ENCODE measurements at places on chromosomes 7 and 10.

DNA sequence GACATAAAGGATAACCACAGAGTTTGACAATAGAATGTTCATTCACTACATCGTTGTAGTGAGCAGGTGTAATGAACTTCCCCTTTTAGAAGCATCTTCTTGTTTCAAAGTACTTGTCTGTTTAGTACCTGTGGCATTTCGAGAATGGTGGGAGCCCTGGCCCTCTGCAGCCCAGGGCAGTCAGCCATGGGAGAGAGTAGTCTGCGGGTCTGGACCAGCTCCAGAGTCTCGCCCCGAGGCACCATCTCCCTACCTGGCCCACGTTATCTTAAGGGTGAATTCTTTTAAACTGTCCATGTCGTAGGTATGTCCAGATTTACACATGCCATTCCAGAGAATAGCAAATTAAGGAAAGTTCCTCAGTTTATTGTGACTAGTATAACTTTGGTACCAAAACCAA lies 99.7 kb downstream of the BMPR1A start:
- DNase-seq = no peak

- DNase-seq = no peak
Measured at GRCh38 chr10:99536338-99537085, 3.8 kb downstream of the NKX2-3 start.

GRCh38 chr10:61975391-61975932 lies 74.0 kb downstream of the ARID5B start:
- DNase-seq = no peak

DNA sequence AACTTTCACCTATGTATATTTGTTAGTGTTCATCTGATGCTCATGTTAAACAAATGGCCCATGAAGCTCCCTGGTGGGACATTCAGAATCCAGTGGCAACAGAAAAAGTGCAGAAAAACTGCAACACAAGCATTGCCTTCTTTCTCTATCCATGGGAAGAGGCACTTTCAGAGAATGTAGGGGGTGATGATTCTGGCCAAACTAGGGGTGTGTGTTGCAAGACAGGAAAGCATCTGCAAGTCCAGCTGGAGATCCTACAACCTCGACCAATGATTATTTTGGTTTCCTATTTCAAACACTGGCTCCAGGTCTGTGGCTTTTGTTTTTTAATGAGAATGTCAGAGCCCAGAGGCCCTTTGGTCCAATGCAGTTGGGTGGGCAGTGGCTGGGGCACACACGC lies 198.7 kb downstream of the CXCL12 start:
- no peak for DNase-seq

GRCh38 chr10:113752553-113752952 lies 1.1 kb downstream of the PLEKHS1 start:
- DNase-seq = no peak

GRCh38 chr10:71045936-71046335 lies 157.6 kb upstream of the PCBD1 start:
- no peak for DNase-seq

DNA sequence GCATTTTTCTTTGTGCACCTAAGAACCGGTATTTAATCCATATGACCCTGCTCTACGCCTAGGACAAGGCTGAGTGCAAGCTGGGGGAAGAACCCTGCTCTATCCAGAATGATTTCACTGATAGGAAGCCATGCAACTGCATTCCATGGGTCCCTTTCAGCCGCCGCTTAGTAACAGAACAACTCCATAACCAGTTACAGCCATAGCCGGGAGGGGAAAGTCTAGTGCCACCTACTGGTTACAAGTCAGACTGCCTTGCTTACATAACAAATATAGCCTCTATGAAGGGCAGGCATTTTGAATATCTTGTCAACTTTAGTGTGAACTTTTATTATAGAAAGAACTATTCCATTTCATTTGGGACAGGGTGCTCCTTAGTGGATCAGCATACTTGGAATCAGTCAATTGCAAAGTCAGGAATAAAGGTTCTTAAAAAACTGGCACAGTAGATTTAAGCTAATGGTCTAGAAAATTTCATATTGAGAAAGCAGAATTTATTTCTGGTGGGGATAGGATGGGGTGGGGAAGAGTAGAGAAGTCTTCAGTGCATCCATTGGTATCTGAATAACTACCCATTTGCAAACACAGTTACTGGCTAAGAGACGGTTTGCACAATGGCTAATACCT lies 521.7 kb downstream of the ADRA2A start:
- peak; percentile 33 for DNase-seq

DNA sequence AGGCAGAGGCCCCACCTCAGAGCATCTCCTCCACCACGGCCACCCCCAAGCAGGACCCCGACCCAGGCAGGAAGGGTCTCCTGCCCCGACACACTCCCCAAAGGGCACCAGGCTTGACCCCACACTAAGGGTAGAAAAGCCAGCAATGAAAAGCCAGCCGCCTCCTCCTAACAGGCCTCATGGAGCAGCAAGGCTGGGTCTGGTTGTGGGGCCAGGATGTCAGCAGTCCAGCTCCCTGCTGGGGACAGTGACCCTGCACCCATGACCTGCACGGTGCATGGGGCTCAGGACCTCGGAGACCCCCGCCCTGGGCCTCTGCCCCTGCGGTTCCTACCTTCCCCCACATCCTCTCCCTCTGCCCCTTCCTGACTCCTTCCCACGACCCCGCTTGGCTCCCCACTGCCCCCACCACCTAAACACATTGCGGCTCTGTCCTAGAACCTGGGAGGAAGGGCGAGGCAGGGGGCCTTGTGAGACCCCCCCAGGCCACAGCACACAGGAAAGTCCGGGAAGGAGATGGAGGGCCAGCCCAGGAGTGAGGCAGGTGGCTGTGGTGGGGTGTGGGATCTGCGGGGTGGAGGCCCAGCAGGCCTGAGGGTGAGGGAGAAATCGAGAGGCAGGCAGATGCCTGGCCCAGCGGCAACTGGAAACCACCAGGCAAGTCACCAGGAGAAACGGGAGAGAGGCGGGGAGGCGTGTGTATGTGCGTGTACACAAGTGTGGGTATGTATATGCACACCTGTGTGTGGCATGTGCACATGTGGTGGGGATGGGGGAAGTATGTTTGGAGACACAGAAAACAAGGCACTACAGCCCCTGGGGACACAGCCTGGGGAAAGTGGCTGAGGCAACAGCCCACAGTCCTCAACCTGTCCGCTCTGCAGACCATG lies 229.9 kb downstream of the MAD1L1 start:
- DNase-seq = no peak

GRCh38 chr10:15712883-15713282 lies 6.8 kb downstream of the ITGA8 start:
- DNase-seq = no peak

GRCh38 chr10:12833451-12833850 lies 168.1 kb downstream of the CCDC3 start:
- DNase-seq = no peak

DNA sequence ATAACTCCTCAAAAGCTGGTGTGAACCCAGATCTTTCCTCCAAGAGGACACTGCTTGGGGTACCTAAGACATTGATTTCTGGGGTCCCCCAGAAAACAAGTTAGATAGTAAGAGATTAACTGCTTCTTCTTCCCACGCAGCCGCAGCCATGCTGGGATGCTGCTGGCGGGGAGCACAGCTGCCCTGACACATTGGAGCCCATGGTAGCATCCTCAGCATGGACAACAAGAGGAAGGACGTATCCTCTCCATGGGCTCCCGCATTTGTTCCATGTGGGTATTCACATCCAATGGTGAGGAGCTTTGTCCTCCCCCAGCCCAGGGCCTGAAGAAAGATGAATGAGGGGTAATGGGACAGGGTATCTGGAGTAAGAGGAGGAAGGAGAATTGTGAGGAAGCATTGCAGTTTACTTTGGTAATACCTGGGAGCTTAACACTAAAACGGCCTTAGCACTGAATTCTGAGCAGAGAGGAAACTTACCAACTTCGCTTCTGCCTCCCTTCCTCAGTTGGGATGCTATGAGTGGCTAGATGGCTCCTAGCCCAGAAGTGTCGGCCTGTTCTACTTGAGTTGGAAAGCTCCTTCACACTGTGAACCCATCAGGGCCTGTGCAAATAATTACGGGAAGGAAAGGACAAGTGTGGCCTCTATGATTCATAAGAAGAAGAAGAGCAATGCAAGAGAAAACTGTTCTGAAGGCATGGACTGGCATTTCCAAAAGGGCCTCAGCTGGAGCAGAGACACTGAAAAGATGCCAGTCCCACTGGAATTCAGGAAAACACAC lies 43.9 kb downstream of the C10orf120 start:
- DNase-seq = no peak

DNA sequence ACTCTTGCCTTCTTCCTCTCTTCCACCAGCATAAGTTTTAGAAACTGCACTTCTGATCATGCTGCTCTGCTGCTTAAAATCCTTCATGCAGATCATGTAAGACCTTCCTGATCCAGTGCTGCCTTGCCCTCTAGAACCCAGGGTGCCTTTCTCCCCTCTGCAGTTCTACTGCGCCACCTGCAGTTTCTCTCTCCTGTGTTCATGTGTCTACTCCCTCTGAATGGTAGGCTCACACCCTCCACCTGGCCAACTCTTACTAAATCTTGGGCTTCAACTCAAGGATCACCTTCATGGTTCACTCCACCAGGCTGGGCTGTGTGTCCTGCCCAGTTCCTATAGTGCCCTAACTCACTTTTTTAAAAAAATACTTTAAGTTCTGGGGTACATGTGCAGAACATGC lies 174.6 kb upstream of the ITGB1 start:
- peak; percentile 64 for DNase-seq

- no peak for DNase-seq
Measured at GRCh38 chr10:47351899-47352815, 4.0 kb downstream of the RBP3 start.

DNA sequence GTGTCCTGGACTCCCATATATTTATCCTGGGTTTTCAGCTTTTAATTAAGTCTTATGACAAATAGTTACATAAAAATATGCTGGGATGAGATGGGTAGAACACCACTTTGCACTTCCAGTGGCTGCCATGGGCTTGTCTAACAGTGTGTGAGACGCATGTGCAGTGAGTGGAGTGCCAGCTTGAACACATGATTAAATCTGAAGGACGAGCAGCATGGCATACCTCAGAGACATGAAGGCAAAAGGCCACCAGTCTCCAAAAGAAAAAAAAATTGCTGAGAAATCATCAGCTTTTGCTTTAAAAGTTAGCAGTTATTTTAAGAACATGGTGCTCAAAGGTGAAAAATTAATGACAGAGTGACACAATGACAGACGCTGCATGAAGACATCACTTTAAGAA lies 139.0 kb upstream of the ADCY1 start:
- DNase-seq = no peak

DNA sequence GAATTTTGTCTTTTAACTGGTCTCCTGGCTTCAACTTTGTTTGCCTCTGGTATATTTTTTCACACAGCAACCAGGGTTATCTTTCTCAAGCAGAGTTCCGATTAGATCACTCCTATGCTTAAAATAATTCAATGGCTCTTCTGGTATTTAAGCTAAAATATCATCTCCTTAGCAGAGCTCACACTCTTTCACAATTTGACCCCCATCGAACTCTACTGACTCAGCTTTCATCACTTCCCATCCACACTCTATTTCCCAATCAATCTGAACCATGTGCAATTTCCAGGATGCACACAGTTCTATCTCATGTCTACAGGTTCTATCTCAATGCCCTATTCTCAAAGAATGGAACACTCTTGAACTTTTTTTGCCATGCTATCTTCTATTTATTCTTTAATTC lies 809.5 kb downstream of the GRID1 start:
- DNase-seq = no peak

GRCh38 chr7:103445228-103446048 lies 569 bp downstream of the SLC26A5 start:
- DNase-seq = no peak

DNA sequence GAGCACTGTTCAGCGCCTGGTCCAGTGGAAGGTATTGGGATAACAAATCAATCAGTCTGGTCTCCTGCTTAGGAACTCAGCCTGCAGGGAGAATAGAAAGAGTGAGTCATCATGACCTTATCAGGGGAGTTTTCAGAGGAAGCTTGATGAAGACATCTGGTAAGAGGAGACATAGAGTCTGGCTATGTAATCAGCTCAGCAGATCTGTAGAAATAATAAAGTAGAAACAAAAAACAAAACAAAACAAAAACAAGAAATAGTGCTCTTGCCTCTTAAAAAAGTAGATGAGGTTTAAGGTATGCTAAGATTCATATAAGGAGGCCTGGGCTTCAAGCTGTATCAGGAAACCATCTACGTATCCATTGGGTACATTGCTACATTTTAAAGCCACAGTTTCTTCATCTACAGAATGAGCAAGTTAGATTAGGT lies 14.4 kb downstream of the TAS2R41 start:
- no peak for DNase-seq

DNA sequence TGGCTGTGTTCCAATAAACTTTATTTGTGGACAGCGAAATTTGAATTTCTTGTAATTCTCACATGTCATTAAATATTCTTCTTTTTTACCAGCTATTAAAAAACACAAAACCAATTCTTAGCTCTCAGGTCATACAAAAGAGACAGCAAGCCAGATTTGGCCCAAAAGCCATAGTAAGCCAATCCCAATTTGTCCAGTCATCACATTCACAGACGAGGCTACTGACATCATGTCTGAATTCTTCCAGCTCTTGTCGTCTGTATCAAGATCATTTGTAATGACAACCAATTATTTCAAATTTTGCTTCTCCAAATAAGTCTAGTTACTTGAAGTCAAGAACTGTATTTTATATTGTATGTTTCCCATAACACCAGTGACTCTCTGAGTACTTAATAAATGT lies 266.5 kb downstream of the PAXIP1 start:
- no peak for DNase-seq

- no peak for DNase-seq
Measured at GRCh38 chr10:126110489-126111180, 214.3 kb downstream of the FANK1 start.

DNA sequence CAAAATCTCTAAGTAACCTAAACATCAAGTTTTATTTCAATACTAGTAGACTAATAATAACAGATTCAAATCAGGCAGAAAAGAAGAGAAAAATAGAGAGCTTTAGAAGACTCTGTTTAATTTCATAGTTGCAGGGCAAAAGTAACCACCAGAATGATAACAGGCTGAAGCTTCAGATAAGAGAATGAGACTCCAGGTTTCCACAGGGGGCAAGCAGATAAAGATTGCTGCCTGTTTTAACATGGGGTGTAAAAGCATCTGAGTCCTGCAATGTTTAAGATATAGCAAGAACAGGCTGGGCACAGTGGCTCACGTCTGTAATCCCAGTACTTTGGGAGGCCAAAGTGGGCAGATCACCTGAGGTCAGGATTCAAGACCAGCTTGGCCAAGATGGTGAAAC lies 11.0 kb downstream of the CROT start:
- no peak for DNase-seq

DNA sequence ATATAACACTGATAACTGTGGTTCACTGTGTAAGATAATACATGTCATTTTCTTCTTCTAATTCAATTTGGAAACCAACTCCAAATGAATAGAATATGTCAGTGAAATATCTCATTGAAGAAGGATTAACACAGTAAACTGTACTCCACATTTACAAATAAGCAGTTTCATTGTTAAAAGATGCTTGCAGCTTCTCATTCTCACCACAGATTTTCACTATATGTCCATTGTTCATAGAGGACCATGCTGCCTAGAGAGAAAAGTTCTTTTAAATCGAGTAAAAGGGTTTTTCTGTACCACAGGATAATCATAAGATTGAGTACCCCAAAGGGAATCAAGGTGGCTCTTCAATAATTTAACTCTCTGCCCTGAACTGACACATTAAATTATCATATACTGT lies 165.5 kb downstream of the LRRN3 start:
- DNase-seq = no peak
